Epithelial cell of alveolus of lung (primary cell): ENCODE measurements at places on chromosomes 7 and 10. TPM values are rescaled to one million over a fixed set of nuclear protein-coding genes. Genes with fewer than 3 reads are reported as not detected.

The SLC13A1 gene
- not detected in 2 replicates for total RNA-seq

The MORN4 gene
- total RNA-seq = 3.4 and 7.4 TPM in 2 replicates

The TWIST1 gene
- 14.5 and 19.9 TPM in 2 replicates for total RNA-seq

The KCNH2 gene
- under 0.01 and 0.16 TPM in 2 replicates for total RNA-seq

The MMD2 gene
- total RNA-seq = not detected in 2 replicates

The TYW1B gene
- 1.4 and 2.7 TPM in 2 replicates for total RNA-seq

The BMPER gene
- 3.8 and 7.4 TPM in 2 replicates for total RNA-seq

The KIAA1549 gene
- 1.9 and 2.1 TPM in 2 replicates for total RNA-seq

The PON1 gene
- total RNA-seq = not detected in 2 replicates

The GNA12 gene
- 49.5 and 50.1 TPM in 2 replicates for total RNA-seq
